ENCODE measurements at places on chromosomes 12 and 14. TPM values are rescaled to one million over a fixed set of nuclear protein-coding genes. Genes with fewer than 3 reads are reported as not detected.

- H3K4me1 ChIP-seq: no peaks in the 10 kb centered on the region
- peak; percentile 52 for DNase-seq
- peaks cover 4% of the 10 kb centered on the region for H3K27me3 ChIP-seq
- no peaks in the 10 kb centered on the region for H3K36me3 ChIP-seq
These were observed 14.5 kb upstream of the PWP1 start for GRCh38 chr12:107670999-107671643.

Gene LTBP2
- 0.84 TPM for total RNA-seq

GRCh38 chr12:27335364-27336281, 3.0 kb downstream of the BMAL2 start:
- DNase-seq: no peak
- peaks cover 36% of the 10 kb centered on the region for H3K27me3 ChIP-seq
- peaks cover 47% of the 10 kb centered on the region for H3K4me1 ChIP-seq

- DNase-seq: no peak
- no peaks in the 10 kb centered on the region for H3K27me3 ChIP-seq
- peaks cover 94% of the 10 kb centered on the region for H3K4me1 ChIP-seq
- H3K36me3 ChIP-seq: peaks cover 6% of the 10 kb centered on the region
These were observed 9.3 kb downstream of the ETV6 start for GRCh38 chr12:11658791-11659190.

GRCh38 chr12:47190905-47191304, 111.1 kb upstream of the AMIGO2 start:
- H3K27ac ChIP-seq: peak overlapping the region; percentile 99
- H3K4me3 ChIP-seq: peak overlapping the region; percentile 94
- no peak for DNase-seq
- no peaks in the 10 kb centered on the region for H3K27me3 ChIP-seq
- peaks cover 8% of the 10 kb centered on the region for H3K36me3 ChIP-seq

Gene OLR1
- total RNA-seq: not detected

DNA sequence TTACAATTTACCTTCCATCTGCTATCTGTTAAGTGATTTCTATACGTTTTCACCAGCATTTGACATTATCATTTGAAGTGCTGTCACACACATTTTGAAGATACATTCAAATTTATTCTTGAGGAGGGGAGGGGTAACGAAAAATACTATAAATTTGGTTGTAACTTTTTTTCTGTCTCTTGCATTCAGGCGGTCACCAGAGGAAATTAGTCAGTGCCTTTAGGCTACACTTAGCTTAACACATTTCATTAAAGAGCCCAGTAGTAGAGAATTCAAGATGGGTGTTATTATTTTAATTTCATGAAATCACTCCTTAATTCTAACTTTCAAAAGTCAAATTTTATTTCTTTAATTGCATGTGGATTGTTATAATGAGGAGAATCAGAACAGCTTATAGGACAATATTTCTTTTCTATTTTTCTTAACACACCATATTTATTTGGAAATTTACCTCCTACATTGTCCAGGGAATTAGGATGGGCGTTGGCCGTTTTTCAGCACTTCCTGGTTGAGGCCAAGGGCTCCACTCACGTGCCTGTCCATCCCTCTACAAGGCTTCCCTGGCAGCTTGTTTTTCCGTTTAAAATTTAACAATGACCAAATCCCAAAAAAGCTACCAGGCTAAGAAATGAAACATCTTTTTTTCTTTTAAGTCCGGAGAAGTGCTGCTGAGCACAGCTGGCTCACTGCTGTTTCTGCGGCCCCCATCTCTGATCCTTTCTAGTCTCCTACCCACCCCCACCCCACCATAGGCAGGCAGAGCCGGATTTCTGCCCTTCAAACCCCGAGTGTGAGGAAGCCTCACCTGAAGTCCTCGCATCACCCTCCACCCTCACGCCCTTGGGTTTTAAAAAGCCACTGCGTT, 1.1 kb upstream of the FAR2 start:
- H3K27ac ChIP-seq: peak overlapping the region; percentile 74

DNA sequence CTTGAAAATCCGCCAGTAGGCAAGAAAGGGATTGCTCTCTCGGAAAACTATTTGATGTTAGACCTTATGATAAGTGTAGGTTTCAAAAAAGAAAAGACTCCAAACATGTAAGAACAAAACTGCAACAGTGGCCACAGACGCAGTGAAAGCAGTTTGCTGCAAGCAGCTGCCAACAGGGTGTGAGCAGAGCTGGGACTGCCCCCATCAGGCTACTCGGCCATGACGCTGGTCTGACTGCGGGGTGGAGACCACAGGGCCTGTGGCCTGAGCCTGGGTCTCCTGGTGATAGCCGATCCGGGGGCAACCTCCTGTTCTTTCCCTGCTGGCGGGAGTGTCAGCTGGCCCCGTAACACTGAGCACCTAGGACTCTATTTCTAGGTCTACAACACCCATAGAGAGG, 63.2 kb downstream of the AMN start:
- no peak overlapping the region for H3K4me3 ChIP-seq
- H3K36me3 ChIP-seq: peaks cover 17% of the 10 kb centered on the region
- H3K27ac ChIP-seq: no peak overlapping the region

- peaks cover 1% of the 10 kb centered on the region for H3K36me3 ChIP-seq
- no peak for DNase-seq
- H3K27me3 ChIP-seq: peaks cover 14% of the 10 kb centered on the region
These were observed 21.4 kb downstream of the ZNF641 start for GRCh38 chr12:48329199-48329939.

DNA sequence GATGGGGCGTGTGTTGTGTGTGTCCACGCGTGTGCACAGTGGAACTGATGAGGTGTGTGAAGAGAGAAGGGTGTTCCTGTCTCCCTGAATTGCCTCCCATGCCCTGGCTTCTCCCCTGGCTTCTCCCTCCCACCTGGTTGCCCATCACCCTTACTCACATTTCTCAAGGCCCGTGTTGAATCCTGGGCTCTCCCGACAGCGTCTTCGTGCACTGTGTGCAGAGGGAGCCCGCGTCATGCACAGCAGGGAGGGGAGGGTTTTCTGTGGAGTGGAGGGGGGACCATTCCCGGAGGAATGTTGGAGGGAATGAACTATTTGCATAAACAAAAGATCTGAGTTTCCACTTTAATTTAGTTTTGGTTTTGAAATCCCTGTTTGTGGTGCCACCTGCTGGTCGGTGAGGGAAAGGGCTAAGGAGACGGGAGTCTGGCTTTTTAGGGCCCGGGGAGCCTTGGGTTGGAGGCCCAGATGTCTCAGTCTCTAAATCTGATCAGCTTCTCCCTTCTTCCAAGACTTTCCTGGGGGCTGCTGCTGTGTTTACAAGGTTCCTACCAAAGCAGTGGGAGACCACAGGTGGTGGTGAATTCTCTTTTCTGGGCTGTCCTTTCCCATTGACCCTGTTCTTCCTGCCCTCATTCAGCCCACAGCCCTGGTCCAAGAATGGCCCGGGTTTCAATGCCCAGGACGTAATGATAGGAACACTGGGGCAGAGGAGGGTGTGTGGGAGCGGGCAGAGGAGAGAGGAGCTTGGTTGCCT, at the start of gene C1R:
Gene C1R, minus strand, starts transcription at position 217 of the 757 bp plus-strand sequence. Its CDS starts 57 bp downstream, at position 160.
- H3K4me1 ChIP-seq: peaks cover 7% of the 10 kb centered on the region
- H3K4me3 ChIP-seq: peak within 1 kb of the TSS; percentile 79
- no peak within 1 kb of the TSS for H3K27ac ChIP-seq
- DNase-seq: peak; percentile 73
- no peaks in the 10 kb centered on the region for H3K27me3 ChIP-seq
- H3K36me3 ChIP-seq: no peaks in the 10 kb centered on the region

Gene SPTB
- total RNA-seq: 0.70 TPM

DNA sequence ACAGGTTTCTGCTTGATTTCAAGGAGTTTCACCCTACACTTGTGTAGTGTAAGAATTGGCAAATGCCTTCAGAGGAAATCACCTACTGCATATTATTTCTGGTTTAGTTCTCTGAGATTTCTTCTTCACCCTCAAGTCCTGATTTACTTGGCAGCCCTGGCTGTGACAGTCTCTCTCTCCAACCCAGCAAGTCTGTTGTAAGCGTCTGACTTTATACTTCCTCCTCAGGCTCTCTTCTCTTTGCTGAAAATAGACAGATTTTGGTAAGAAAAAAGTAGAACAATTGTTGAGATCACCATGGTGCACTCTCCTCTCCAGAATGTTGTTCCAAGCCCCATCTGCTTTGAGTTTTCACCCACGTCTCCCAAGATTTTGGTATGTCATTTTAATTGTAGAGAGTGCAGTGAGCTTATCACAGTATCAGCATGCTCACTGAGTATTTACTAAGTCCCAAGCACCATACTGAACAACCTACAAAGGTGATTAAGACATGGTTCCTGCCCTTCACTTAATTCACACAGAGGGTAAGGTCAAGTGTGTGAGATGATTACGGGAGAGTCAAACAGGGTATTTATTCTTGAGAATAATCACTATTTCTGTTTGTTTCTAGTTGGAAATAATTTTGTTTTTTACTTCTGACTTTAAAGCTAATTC, 148.7 kb downstream of the MDGA2 start:
- no peaks in the 10 kb centered on the region for H3K4me1 ChIP-seq
- H3K27me3 ChIP-seq: no peaks in the 10 kb centered on the region
- no peaks in the 10 kb centered on the region for H3K36me3 ChIP-seq
- no peak for DNase-seq

Gene SDSL
- total RNA-seq: 3.2 TPM

GRCh38 chr14:61098721-61099120, 117.7 kb downstream of the SLC38A6 start:
- no peak overlapping the region for H3K27ac ChIP-seq
- H3K27me3 ChIP-seq: no peaks in the 10 kb centered on the region
- H3K4me1 ChIP-seq: peaks cover 18% of the 10 kb centered on the region
- no peak for DNase-seq
- H3K4me3 ChIP-seq: no peak overlapping the region
- H3K36me3 ChIP-seq: peaks cover 2% of the 10 kb centered on the region

DNA sequence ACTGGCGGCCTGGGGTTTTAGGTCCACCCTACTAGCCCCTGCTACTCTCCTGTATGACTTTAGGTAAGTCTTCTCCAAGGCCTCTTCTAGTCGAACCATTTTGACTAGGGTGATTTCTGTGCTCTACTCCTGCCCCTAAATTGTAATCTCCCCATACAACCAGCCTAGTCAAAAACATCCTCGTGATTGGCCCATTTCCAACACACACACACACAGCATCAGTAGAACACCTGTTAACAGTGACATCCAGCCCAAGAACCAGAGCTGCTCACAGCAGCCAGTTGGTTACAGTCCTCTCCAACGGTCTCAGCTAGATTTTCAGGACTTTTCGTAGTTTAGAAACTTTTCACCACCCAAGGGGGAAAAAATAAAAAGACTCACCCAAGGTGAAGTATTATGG, 30.9 kb downstream of the NT5DC3 start:
- no peaks in the 10 kb centered on the region for H3K36me3 ChIP-seq
- no peak for DNase-seq
- H3K27me3 ChIP-seq: no peaks in the 10 kb centered on the region
- H3K27ac ChIP-seq: no peak overlapping the region
- H3K4me1 ChIP-seq: no peaks in the 10 kb centered on the region

Gene ART4
- not detected for total RNA-seq

Gene TAS2R19
- 2.1 TPM for total RNA-seq

GRCh38 chr14:100159865-100160533, 554 bp upstream of the DEGS2 start:
- no peak for DNase-seq
- peaks cover 4% of the 10 kb centered on the region for H3K36me3 ChIP-seq
- H3K27me3 ChIP-seq: peaks cover 27% of the 10 kb centered on the region
- no peaks in the 10 kb centered on the region for H3K4me1 ChIP-seq

GRCh38 chr12:5898874-5899273, 46.2 kb downstream of the ANO2 start:
- peaks cover 33% of the 10 kb centered on the region for H3K27me3 ChIP-seq
- no peaks in the 10 kb centered on the region for H3K36me3 ChIP-seq
- no peak for DNase-seq

Gene CLEC9A
- not detected for total RNA-seq

DNA sequence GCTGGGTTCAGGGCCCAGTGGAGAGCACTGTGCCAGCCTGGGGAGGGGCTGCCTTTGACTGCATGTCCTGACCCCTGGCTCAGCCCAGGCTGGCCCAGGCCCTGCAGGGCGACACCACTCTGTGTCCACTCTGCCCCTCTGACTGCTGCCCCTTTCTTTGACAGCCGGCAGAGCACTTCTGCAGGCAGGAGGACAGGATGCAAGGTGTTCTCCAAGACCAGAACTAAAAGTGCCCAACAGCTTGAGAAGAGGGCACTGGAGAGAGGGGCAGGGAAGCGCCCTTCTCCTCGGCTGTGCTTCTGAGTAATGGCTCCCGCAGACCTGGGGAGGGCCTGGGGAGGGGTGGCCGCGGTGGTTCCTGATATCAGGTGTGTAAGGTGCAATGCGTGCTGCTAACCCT, 72.7 kb downstream of the WDR20 start:
- DNase-seq: no peak
- H3K4me3 ChIP-seq: no peak overlapping the region
- no peaks in the 10 kb centered on the region for H3K27me3 ChIP-seq
- no peaks in the 10 kb centered on the region for H3K36me3 ChIP-seq
- H3K4me1 ChIP-seq: no peaks in the 10 kb centered on the region

Gene SYCP3
- 0.30 TPM for total RNA-seq

Gene TPPP2
- not detected for total RNA-seq

GRCh38 chr14:62665286-62665685, 380.0 kb downstream of the KCNH5 start:
- H3K36me3 ChIP-seq: no peaks in the 10 kb centered on the region
- H3K27ac ChIP-seq: no peak overlapping the region
- DNase-seq: no peak

DNA sequence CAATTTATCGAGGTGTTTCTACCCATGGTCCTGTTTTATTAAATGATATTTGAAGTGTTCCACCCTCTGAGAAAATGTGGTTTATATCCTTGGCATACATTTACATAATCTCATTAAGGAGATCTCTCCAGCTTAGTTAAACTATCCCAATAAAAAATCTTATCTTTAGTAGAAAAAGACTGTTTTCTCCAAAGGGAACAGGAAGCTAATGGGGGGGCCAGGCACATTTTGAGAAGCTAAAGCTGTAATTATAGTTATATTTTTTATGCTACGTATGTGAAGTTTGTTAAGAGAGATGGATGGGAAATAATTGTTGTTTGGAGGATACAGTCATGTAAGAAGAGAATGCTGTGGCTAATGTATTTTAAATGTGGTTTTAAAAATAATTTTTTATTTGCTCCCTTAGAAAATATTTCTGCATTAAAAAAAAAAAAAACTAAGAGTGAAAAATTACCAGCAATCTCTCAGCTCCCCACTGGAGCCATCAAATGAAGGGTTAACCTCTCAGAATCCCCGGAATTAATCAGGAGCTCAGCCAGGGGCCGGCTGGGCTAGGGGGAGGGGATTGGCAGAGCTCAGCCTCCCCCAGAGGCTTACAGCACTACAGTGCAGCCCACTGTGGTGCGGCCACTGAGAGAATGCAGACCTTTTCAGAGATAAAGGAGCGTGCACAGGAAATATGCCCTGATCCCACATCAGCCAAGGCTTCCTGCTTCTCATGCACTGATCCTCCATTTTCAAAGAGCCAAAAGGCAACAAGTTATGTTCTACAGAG, 185.8 kb downstream of the EGLN3 start:
- H3K27ac ChIP-seq: no peak overlapping the region
- no peaks in the 10 kb centered on the region for H3K36me3 ChIP-seq
- no peak overlapping the region for H3K4me3 ChIP-seq
- H3K4me1 ChIP-seq: no peaks in the 10 kb centered on the region
- no peak for DNase-seq
- peaks cover 8% of the 10 kb centered on the region for H3K27me3 ChIP-seq

All from activated T-cell treated with anti-CD3 and anti-CD28 coated beads, Interleukin-2, amount 50 U/mL, for 72 hours (primary cell).